ENCODE measurements at places on chromosomes 4 and X. TPM values are rescaled to one million over a fixed set of nuclear protein-coding genes. Genes with fewer than 3 reads are reported as not detected.

The ASMT gene
- not detected for total RNA-seq

The PWWP3B gene
- total RNA-seq = 0.21 TPM

The PRRG1 gene
- total RNA-seq = 7.2 TPM

The RNF212 gene
- total RNA-seq = 1.2 TPM

The SLC10A4 gene
- 0.27 TPM for total RNA-seq

The DSPP gene
- total RNA-seq = not detected

The ACE2 gene
- total RNA-seq = 4.6 TPM

The TBC1D8B gene
- total RNA-seq = 16.9 TPM

The AMER1 gene
- 8.8 TPM for total RNA-seq

The EGFL6 gene
- total RNA-seq = not detected

The CXorf58 gene
- total RNA-seq = not detected

The NXF2 gene
- not detected for total RNA-seq

The COL25A1 gene
- 0.81 TPM for total RNA-seq

The PARM1 gene
- 127 TPM for total RNA-seq
